ENCODE measurements at places on chromosomes 2 and 18.

DNA sequence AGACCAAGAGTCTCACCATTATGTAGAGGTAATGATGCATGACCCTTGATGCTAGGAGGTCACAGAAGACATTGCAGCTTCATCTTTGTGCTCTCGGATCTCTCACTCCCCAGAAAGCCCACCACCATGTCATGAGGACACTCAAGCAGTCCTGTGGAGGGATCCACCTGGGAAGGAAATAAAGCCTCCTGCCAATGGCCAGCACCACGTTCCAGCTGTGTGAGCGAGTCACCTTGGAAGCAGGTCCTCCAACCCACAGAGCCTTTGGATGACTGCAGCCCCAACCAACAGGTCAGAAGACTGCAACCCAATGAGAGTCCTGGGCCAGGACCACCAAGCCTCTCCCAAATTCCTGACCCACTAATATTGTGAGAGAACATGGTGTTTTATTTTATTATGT, 38.4 kb downstream of the CYP26B1 start:
- no peak for DNase-seq

- DNase-seq, result no peak
Observed at GRCh38 chr2:199760574-199760973, 90.4 kb downstream of the FTCDNL1 start.

- DNase-seq, result no peak
Observed at GRCh38 chr2:43159797-43160196, 66.6 kb downstream of the ZFP36L2 start.

DNA sequence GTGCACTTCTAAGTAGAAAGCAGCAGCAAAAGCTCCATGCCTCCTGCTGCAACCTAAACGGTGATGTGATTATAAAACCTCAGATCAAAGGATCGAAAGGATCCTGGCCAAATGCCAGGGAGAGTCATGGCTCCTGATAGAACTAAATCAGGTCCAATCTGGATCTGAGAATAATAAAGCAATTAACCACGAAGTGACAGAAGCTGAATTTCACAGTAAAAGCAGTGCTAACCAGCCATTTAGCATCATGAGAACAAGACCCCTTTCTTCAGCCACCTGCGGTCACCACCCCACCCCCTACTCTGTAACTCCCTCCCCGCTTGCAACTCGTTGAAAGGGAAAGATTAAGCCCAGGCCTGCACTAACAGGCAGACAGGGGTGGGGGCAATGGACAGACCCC, 748.7 kb downstream of the BCL11A start:
- no peak for DNase-seq

- DNase-seq, result no peak
Observed at GRCh38 chr2:37323176-37323780, 1.4 kb downstream of the PRKD3 start.

GRCh38 chr2:180829261-180829660, 151.1 kb upstream of the UBE2E3 start:
- DNase-seq, result no peak

DNA sequence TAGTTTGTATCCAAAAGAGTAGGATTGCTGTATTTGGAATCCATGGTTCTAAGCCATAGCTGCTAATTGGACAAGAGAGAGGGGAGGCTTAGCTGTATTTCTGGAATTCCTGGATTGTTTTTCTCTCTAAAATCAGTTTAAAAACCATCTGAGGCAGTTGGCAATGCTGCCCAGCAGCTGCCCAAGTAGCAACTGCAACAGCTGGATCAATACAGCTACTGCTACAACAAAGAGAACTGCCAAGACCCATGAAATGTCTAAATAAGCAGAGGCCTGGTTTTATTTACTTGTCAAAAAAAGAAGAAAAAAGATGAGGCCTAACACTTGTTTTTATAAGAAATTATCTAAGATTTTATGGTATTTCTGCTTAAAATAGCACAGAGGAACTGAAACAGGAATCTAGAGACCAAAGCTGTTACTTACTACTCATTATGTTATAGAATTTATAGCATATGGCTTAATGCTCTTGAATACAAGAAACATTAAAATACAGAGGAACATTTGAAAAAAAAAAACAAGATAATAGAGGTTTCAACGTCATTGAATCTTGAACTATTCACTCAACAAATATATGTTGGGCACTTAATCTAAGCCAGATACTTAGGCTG, 39.1 kb downstream of the TMEFF2 start:
- DNase-seq, result no peak

GRCh38 chr2:15243762-15244161, 317.4 kb downstream of the NBAS start:
- no peak for DNase-seq

DNA sequence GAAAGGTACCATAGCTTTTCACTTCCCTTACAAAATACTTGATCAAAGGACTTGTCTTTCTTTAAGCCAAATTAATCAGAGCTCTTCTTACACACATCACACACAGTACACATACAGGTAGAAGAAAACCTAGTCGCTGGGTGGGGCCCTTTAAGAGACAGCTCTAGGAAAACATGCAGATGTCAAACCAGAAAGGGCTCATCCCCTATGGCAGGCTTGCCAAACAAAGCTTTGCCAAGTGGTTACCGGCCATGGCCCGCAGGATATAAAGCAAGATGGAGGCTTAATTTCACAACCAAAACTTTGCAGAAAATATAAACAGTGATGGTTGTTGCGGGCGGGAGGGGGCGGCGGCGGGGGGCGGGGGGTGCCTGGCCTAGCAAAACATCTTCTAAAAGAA, 2156.0 kb upstream of the PIK3C3 start:
- DNase-seq, result no peak

GRCh38 chr2:20702563-20702962, 35.6 kb downstream of the GDF7 start:
- no peak for DNase-seq

GRCh38 chr18:62757399-62758010, 42.2 kb downstream of the PHLPP1 start:
- no peak for DNase-seq

- DNase-seq, result no peak
Observed at GRCh38 chr2:584863-585823, 92.1 kb downstream of the TMEM18 start.

GRCh38 chr18:26215247-26215970, 10.8 kb upstream of the TAF4B start:
- peak; percentile 21 for DNase-seq

GRCh38 chr2:191222507-191222906, 22.7 kb upstream of the MYO1B start:
- no peak for DNase-seq

DNA sequence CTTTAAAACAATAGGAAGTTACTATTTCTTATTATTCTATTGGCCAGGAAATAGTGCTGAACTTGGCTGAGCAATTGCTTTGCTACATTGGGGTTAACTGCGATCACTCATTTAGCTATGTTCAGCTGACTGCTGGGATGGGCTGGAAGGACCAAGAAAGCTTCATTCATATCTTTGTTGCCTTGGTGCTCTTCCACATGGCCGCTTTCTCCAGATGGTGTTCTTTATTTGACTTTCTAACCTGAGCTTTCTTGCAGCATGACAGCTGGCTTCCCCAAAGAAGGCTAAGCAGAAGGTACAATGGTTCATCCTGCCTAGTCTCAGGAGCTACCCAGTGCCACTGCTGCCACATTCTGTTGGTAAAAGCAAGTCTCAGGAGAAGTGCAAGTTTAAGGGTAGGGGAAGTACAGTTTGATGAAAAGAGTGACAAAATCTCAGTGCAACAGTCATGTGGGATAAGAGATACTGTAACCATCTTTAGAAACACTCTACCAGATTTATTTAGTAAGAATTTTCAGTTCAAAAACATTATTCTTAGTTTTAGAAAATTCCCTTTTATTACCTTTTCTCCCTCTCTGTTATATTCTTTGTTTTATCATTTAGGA, 180.6 kb upstream of the RBMS1 start:
- no peak for DNase-seq

DNA sequence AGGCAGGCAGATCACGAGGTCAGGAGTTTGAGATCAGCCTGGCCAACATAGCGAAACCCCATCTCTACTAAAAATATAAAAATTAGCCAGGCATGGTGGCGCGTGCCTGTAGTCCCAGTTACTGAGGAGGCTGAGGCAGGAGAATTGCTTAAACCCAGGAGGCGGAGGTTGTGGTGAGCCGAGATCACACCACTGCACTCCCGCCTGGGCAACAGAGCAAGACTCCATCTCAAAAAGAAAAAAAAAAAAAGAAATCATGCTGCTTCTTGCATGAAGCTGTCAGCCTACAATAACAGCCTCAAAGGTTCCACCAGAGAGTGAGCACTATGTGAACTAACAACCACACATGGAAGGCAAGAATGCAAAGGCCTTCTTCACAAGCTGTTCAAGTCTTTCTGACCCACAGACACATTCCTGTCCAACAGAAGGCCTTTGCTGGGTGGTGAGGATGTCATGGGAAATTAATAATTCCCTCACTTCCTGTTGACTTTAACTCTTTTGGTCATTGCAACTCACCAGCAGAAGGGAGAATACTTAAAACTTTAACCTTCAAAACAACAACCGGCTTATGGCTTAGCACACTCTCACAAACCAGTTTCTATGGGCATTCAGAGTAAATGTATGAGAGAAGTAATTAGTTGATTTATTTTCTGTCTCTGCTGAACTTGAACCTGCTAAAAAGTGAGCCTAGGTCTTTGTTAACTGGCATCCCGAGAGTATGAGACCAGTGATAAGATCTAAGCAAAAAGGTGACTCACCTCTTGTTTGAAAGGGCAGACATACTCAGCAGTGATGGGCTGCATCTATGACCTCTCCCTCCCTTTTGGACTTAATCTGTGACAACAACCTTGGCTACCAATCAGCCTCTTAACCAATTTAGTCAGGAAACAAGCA, 11.8 kb downstream of the PLEKHM3 start:
- no peak for DNase-seq

DNA sequence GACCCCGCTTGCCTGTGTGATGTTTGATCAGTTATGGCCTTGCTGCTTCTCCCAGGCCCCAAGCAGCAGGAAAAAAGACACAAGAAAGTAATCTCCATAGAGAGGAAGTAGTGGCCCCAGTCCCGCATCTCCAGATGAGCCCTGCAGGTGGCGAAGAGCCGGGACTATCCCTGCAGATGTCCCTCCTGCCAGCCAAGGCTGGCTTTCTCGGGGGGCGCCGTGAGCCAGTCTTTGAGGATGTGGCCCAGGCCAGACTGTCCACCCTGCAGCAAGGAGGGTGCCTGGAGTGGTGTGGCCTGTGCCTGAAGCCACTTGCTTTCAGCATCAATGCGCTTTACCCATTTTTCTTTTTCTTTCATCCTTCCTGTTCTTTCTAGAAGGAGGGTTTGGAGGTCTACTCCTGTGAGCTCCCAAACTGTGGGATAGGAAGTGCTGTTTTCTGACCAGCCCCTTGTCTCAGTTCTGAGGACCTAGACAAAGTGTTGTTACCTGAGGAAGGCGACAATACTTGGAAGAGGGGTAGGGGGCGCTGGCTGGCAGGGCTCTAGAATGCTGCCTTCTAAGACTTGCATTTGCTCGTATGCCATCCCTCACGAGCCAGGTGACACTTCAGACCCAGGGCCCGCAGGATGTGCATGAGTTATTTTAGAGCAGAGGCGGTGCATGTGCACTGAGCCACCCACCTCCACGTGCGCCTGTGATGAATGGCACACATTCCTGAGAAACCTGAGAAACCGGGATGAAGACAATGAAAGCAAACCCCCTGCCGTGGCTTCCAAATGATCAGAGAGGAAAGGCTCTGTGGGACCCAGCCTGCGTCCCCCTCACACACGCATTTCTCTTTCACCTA, 255.8 kb downstream of the FBXO15 start:
- DNase-seq, result no peak

DNA sequence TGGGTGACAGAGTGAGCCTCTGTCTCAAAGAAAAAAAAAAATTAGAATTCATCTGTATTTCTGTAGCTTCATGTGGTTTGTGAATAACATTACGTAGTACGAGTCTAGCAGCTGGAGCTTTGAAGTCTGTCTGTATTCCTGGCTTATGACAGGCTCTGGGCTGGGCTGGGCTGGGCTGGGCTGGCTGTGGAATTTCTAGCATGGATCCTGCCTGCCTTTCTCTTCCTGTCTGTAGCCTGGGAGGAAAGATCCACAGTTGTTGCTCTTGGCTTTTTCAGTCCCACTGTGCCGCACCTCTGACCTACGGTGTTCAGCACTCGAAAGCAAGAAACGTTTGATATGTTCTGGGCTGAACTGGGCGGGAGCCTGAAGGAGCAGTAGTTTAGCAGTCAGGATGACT, 55.4 kb downstream of the BOLA3 start:
- DNase-seq, result no peak

DNA sequence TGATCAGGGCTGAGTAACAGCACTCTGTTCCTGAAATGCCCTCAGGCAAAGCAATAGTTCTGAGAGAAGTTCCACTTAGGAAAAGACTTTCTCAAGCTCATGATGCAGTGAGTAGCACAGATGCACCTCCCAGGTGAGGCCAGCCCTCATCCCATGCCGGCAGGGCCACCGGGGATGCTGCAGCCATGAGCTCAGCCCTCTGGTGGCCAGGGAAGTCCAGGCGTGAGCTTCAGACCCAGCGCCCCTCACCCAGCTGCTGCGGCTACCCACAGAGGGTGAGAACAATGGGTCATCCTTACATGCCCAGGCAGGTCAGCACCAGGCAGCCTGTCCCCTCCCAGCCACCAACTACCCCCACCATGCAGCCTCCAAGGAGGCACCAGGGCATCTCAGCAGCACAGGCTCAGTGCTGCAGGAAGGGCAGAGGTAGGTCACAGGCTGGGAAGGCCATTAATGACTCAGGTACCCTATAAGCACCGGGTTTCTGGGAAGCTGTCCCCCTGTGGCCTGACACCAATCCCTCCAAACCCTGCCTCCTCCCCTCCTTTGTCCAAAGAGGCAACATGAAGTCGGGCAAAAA, 50.6 kb downstream of the TTC32 start:
- DNase-seq, result no peak

DNA sequence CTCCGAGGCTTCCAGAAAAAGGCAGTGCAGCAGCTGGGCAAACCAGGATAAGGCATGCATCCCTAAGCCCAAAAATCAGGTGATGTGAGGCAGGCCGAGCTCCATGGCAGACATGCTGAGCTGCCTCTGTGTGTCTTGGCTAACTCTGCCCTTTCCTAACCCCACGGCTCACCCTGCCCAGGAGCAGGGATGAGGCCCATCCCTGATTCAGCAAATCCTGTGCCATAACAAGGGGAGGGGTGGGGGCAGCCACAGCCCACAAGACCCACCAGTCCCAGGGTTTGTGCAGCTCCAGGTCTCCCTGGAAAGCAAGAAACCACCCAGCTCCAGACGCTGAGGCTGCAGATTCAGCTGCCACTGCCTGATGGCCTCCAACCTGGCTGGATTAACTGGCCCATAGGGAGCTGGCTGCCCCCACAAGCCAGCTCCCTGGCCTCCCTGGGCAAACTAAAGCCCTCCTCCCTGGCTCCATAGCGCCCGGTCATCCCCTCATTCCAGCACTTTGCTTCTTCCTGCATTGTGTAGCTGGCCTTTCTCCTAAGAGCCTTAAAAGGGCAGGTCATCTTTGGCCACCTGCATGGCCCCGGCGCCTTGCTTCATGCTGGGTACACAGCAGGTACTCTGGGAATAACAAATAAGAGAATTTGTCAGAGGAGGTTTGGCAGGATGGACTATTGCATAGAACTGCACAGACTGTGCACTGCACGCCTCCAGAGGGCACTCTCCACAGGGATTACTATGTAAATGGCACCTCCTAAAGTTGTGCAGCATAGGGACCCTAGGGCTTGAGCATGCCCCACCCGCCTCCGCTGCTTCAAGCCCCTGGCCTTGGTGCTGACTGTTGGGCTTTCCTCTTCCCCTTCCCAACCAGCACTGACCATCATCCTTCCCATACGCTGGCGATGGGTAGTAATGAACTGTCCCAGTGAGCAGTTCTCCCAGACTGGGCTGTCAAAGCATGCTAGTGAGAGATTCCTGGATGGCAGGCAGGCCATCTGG, 10.7 kb downstream of the STEAP3 start:
- no peak for DNase-seq

Measured in GM12892 (cell line).